ENCODE measurements at places on chromosomes 7 and 10.

DNA sequence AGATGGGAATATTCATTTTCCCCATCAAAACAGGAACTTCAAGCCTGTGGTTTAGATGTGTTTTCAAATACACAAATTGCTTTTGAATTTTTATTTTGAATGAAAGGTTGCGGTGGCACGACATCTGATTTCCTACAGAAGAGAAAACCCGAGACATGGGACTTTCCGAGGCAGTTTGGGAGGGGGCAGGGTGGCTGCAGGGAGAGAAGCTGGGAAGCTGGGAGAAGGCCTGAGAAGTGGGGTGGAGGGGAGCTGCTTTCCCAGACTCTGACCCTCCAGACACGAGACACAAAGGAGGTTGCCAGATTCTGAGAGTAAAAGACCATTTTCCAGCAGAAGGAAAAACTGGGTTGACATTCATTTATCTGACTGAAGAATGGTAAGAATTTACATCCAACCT is 19.6 kb downstream of the TMEM176A start:
- no peak for DNase-seq

DNA sequence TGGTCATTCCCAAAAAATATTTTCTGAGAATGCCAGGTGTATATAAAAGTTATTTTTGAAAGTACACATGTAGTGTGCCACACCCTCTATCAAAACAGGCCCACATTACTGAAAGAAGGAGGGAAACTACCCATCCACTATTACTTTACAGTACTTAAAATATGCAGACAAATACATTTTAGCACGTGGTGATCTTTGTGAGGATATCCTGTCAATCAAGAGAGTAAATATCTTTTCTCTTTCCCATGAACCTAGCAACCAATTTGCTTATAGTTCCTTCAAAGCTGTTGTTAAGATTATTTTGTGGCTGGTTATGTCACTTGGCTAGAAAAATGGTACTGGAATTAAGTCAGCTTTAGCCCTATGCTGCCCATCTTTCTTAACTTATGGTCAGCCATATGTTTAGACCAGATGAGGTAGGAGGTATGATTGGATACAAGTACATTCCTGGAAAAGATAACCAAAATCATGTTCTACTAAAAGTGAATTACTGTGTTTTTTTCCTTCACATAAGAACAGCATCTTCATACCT is 70.1 kb downstream of the AUTS2 start:
- DNase-seq = no peak

GRCh38 chr10:131158695-131159094 is 152.8 kb downstream of the TCERG1L start:
- no peak for DNase-seq

DNA sequence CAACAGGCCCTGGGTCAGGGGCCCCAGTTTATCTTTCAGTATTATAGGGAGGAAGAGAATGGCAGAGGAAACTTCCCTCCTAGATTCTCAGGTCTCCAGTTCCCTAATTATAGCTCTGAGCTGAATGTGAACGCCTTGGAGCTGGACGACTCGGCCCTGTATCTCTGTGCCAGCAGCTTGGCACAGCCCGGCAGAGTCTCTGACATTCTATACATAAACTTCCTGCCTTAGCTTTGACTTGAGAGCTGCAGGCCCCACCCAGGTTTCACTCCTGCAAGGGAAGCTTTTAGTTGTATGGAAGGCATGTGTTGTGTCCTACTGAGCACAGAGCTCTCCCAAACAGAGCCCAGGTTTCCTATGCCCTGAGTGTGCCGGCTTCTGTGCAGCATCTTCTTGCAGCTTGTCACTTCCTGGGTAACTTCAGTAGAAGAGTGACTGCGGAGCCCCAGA is 205.6 kb upstream of the PRSS58 start:
- DNase-seq = no peak

DNA sequence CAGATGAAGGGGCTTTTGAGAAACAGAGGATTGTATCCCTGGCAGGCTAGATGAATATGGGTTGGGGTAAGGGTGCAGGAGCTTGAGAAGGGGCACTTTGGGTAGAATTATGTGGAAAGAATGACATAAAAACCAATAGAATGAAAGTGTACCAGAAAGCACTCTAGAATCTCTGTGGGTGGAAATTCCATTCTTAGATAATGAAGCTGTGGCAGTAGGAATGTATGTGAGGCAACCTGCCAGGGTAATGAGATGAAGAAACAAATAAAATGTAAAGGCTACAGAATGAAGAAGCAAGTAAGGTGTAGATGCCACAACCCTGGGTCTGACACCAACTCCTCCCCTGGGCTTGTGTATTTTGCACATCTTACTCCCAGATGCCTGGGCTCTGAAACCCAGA is 16.8 kb downstream of the NOBOX start:
- DNase-seq = no peak

DNA sequence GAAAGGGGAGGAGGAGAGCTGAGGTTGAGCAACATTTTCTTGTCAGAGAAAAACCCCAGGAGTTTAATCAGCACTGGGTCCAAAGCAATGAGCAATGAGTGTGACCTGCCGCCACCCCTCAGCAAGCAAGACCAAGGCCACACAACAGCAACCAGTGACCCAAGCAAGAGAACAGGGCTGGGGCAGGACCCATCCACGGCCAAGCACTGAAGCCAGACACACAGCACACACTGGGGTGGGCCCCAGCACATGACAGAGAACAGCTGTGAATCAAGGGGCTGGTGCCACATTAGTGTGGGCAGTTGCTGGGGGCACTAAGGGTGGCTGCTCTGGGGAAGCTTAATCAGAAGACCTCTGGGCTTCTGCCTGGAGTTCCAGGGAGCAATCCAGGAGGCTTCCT is 16.2 kb downstream of the TMEM72 start:
- DNase-seq = no peak

- DNase-seq = no peak
These were observed 168.4 kb downstream of the BTAF1 start for GRCh38 chr10:92091965-92092364.

DNA sequence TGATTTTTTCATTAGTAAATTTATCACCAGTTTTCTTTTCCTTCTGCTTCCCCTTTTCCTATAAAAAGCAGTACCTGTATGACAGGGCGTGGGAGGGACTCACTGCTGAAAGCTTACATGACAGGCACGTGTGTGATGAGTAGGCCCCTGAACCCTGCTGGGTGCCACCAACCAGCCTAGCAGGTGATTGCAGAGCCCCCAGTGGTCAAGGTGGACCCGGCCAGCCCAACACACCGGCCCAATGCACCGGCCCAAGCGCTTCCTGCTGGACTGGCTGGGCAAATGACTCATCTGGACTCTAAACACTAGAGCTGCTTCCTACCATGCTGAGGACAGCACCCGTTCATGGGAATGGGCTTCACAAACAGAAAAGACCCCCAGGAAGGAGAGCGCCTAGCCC is 89.8 kb upstream of the TMEM72 start:
- DNase-seq = no peak

- DNase-seq = no peak
These were observed 13.8 kb downstream of the MXI1 start for GRCh38 chr10:110221044-110221720.

- no peak for DNase-seq
These were observed 51.9 kb downstream of the DENND11 start for GRCh38 chr7:141649865-141650634.

DNA sequence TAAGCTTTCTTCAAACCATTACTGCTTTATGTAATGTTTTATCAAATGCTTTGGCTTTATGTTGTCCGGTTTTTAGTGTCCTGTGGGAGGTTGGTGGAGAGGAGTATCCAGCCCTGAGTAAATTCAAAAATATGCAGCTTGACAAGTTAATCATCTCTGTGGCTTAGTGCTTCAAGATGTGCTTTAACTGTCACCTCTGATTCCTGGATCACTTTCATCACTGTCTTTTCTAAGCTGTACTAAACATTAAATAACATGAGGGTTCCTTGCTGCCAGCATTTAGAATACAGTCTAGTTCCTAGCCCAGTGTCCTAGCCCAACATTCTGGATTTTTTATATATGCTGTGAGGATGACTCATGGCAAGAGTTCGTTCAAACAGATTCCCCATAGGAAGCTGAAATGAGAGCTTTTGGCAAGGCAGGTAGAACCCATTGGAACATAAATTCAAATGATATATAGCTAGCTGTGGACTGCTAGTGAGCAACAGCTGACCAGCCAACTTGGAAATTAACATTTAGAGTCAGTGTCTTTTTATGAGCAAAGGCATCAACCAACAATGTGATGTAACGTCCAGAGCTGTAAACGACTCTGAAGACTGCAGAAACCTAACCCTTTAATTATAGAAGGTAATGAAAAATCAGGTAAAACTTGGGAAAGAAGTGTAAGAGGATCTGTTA is 80.6 kb upstream of the OIT3 start:
- no peak for DNase-seq

DNA sequence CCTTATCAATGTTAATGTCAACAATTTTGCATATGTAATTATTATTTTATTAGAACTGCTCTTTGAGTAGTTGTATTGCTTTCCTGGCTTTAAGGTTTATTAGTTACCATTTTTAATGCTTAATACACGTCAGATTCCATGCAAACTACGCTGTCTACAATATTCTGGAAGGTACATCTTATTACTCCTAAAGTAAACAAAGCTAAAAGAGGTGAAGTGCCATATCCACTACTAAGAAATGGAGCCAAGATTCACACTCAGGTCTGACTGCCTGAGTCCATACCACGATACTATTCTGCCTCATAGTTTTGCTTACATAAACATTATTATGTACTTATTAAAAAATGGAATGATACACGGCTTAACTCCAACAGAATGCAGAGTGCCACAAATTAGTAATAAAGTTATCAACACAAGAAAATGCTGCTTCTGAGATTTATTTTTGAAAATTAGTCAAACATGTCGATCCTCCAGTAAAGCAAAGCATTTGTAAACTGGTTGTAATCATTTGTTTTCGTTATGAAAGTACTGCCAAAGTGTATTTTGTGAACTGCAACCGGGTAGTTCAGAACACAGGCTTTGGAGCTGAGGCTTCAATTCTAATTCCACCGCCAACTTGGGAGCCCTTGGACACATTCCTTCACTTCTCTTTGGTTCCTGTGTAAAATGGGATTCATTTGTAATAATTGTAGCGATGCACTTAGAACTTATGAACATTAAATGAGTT is 1.1 kb upstream of the DMTF1 start:
- DNase-seq = no peak

DNA sequence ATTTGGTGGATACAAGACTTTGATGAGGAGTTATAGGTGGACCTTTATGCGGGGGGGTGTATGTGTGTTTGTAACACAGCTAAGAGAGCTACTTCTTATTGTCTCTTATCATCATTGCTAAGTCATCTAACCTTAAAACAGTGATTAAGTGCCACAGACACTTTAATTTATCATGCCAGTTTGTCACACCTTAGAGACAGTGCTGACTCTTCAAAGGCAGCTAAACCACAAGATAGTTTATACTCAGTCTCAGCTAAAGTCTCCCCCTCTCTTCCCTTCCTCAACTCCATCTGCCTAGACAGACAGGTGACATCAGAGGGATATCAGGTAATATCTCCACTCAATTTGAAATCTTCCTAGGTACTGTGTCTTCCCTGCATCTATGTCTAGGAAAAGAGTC is 42.2 kb downstream of the MYPN start:
- no peak for DNase-seq

GRCh38 chr10:123930340-123931001 is 38.9 kb upstream of the CPXM2 start:
- DNase-seq = no peak

DNA sequence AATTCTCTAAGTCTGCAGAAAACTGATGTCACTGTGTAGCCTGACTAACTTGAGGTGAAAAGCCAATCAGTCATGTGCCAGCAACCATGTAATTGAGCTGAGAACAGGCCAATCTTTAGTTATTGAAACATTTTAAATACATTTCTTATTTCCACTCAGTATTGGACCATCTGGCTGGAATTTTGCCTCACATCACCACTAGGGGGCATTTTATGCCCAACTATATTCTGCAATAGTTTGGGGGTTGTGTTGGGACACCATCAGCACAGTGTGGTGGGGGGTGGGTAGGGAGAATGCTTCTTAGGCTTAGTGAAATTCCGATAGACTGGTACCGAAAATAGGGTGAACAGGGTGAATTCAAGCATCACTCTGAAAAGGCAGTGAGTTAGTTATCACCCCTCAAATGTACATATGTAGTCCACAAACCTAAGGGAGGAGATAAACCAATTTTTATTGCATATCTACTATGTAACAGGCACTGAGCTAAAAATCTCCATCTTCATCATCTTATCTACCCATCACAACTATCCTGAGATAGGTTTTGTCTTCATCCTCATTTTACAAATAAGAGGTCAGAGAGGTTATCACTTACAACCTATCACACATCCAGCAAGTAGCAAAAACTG is 17.8 kb downstream of the NPSR1 start:
- no peak for DNase-seq

DNA sequence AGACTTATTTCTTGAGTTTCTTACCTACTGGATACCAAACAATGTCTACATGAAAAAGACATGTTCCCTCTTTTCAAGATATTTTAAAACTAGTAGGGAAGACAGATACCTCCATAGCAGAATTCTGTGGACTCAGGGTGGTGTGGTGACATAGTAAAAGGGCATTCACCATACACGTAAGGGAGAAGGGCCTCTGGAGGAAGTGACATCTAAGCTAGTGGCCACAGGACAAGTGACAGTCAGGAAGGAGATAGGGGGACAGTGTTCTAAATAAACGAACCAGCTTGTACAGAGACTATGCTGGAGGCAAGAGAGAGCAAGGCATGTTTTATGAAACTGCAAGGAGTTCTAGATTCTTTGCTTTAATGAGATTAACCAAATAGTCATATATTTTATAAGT is 321.7 kb upstream of the LRGUK start:
- DNase-seq = no peak

DNA sequence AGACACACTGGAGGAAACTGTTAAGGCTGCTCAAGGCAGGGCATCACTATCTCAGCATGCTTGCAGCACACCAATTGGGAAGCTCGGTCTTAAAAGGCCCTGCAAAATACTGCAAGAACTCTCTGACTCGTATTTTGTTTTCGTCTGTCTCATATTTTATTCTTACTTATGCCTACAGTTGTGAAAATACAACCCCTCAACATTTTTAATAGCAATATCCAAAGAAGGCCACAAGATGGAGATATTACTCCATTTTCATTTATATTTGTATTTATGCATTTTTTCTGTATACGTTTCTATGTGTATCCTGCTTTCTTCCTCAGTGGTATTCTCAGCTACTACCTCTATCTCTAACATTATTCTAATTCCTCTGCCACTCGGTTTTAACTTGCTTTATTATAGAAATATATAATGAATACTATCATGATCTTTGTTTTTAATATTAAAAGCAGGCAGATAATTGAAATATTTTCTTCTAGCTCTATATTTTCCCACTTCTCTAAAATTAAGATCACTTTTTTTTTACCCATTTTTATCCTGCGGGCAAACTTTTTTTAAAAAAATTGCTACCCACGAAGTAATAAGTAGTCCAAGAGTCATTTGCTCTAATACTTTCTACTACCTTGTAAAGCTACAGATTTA is 10.0 kb downstream of the DNAJC1 start:
- no peak for DNase-seq

- DNase-seq = no peak
These were observed 16.2 kb downstream of the CTBP2 start for GRCh38 chr10:125144206-125144605.

GRCh38 chr10:12705943-12706342 is 295.6 kb downstream of the CCDC3 start:
- no peak for DNase-seq

Data from T-helper 9 cell (primary cell).